ENCODE measurements at places on chromosomes 6 and 20.
A peak's percentile ranks its signal among the peaks of the same experiment; 100 is the strongest.

DNA sequence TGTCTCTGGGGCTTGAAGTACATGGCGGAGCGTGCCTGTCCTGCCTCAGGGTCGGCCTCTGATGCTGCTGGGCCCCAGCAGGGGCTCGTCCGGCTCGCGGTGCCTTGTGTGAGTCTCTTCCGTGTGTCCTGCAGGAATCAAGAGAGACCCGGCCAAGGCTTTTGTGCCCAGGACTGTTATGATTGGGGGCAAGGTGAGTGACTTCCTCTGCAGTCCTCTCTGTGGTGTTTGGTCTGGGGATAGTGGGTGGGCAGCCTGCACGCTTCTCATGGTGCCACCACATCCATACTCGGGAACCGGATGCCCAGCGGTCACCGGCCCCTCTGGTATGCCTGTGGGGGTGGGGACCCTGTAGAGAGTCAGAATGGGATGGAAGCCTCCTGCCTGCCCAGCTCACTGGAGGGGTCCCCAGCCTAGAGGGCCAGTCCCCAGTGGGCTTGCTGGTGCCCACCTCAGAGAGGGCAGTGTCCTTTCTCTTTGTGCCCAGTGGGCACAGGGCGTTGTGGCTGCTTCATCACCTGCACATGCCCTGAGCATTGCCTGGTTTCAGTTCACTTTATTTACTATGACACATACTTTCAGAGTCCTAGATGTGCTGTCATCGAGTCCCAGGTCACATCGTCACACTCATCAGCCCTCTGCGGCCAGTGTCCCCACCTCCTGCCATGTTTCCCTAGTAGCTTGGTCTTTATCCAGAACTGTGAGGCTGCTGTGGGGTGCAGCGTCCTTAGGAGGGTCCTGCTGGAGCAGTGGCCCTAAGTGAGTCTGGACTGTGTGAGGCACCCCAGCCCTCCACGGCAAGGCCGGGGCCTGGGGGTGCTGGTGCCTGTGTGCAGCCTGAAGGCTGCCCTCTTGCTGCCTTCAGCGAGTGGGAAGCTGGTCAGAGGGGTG lies 40.7 kb downstream of the PYGB start:
- no peak for DNase-seq

DNA sequence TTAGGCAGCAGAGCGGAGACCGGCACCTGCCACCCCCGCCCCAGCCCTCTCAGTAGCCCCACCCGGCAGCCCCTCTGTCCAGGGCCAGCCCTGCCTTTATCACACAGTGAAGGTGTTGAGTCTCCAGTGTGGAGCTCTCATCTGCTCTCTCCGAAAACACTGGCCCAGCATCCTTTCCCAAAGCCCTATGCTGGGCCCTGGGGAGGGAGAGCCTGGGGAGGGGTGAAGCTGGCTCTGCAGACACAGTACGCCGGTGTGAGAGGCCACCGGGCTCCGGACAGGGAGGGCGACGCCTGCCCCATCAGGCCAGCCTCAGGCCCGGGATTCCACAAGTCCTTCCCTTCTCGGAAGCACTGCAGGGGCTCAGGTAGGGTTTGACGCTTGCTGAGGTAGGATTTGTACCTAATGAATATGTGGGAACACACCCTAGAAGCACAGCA lies 186.9 kb downstream of the ERMARD start:
- DNase-seq: no peak

DNA sequence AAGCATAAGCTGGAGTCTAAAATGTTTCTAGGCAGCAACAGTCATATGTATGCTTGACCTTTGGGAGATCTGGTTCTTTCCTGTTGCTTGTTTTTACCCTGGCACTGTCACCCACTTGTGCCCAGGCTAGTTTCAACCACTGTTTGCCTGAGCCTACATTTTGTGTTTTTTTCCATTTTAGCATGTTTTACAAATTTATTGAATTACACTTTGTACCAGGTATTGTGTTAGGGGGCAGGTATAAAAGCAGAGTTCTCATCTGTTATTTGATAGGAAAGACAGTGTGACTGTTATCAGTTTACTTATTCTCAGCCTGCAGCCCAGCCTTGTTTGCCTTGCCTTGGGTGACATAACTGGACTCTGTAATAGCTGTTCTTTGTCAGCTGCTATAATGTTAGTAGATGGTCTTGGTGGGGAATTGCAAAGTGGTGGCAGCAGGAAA lies 147.0 kb downstream of the CDKAL1 start:
- DNase-seq: no peak

GRCh38 chr6:100482698-100483097 lies 18.0 kb upstream of the SIM1 start:
- no peak for DNase-seq

GRCh38 chr6:56957856-56958255 lies 2.9 kb downstream of the BEND6 start:
- no peak for DNase-seq

- DNase-seq: no peak
Observed at GRCh38 chr6:157304899-157305663, 18.2 kb downstream of the TMEM242 start.

DNA sequence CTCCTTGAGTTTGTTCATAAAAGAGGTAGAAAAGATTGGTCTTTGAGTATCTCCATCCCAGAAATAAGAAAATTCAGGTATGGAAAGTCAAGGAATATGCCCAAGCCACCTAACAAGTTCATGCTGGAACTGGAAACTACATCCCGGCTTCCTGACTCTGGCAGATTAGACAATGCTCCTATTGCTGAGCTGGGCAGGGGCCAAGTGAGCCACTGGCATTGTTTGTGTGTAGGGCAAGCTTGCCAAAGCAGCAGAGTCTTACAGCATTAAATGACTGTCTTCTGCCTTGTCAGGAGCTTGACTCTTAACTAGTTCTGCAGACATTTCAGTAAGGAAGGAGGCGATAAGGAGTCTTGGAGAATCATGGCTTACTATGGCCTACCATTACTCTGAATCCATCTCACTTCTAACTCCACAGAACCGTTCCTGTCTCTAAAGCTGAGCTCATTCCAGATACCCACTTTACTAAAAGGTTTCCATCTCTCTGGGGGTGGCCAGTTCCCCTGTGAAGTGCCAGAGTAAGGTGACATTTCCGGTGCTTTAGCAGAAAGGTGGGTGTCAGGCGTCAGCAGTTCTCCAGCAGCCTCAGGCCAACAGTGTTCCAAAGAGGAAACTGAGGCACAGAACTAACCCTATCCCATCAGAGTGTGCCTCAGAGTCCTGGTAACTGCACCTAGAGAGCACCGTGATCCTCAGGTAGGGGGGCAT lies 30.1 kb downstream of the PRDM1 start:
- DNase-seq: no peak

DNA sequence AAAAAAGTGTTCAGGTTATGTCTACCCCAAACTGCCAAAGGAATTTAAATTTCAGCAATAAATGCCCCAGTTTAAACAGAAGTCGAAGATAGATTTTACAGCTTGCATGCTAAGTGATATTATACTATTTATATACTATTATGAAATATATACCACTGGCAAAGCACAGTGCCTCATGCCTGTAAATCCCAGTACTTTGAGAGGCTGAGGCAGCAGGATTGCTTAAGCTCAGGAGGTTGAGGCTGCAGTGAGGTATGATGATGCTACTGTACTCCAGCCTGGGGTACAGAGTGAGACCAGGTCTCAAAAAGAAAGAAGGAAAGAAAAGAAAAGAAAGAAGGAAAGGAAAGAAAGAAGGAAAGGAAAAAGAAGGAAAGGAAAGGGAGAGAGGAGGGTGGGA lies 102.1 kb downstream of the MTFR2 start:
- no peak for DNase-seq

DNA sequence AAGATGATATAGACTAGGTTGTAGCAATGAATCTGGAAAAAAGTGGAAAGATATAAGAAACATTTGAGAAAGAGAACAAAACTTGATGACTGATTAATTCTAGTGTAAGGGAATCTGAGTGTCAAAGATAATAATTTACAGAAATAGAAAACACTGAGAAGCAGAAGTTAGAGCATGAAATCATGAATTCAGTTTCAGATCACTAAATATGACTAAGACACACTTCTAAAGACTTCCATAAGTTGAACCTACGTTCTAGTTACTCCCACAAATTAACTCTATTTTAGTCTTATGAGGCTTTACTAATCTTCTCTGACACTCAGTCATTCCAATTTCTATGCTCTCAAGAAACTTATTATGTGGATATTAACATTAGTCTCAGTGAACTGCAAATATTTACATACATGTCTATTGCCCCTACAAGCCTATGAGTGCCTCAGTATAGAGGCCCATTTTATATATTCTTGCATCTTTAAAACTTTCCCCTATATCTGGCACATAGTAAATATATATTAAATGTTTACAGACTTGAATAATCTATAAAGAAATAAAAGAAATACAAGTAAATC lies 30.4 kb downstream of the IBTK start:
- no peak for DNase-seq

DNA sequence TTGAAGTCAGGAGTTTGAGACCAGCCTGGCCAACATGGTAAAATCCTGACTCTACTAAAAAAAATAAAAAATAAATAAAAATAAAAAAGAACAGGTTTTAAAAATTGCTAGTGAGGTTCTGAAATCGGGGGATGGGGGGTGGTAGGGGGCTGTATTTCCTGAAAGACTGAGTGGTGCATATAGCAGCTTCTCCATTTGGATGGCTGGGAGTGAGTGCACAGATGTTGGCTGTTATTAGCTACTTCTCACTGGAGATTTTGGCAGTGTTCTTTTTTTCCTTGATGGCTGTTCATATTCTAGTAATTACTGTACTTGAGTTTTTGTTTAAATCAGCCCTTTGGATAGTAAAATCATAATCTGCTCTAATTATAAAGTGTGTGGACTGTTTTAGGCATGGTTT lies 79.8 kb downstream of the RTN4IP1 start:
- no peak for DNase-seq

- DNase-seq: no peak
Observed at GRCh38 chr20:5474646-5475550, 158.1 kb upstream of the PROKR2 start.

DNA sequence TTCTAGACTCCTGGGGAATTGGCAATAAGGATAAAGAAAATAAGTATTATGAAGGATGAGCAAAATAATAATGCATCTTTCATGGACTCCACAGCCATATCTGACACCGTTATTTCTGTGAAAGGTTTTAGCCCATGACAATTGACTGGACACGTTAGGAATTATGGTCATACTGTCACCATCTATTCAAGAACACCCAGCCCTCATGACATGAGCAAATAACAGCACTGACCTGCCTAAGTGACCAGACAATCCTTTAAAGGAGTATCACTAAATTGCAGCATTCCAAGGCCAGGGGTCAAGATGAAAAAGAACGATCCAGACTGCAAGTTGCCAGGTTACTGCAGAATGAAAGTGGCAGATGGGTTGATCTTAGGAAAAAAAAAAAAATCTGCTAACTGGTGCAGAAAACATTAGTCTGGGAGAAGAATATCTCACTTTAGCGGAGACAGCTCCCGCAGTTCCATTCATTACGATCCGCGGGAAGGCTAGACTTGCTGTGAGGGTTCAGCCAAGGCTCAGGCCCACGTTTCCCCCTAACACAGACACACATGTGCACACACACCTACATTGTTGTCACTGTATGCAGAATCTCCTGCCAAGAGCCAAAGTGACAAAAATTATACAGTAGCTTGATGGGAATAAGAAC lies 237.7 kb upstream of the AGPAT4 start:
- no peak for DNase-seq

- no peak for DNase-seq
Observed at GRCh38 chr6:56821005-56821432, 133.9 kb upstream of the BEND6 start.

- DNase-seq: no peak
Observed at GRCh38 chr6:40276141-40276540, 311.0 kb downstream of the LRFN2 start.

DNA sequence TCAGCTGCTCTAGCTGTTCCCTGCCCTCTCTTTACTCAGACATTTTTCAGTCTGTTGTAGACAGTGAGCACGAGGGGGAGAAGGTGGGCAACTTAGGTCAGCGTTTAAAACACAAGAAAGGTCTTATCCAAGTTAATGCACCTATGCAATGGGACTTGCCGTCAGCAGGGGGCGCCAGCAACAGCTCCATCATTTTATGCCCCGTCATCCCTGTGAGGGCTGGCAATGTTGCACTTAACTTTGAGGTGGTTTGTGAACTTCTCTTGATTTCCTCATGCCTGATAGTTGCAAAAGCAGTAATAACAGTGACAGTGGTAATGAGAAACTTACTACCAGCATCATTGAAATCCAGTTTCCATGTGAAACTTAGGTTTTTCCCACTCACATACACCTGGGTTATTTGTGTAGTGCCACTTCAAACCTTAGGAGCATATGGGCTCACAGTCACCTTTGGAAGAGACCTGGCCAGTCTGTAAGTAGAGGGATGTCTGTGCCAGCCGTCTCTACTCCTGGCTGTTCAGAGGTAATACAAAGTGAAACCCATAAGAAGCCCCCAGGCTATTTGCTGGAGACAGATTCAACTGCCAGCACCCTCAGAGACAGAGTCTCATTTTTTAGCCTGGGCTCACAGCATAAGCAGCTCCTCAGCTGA lies 44.9 kb upstream of the ID1 start:
- peak; percentile 63 for DNase-seq

DNA sequence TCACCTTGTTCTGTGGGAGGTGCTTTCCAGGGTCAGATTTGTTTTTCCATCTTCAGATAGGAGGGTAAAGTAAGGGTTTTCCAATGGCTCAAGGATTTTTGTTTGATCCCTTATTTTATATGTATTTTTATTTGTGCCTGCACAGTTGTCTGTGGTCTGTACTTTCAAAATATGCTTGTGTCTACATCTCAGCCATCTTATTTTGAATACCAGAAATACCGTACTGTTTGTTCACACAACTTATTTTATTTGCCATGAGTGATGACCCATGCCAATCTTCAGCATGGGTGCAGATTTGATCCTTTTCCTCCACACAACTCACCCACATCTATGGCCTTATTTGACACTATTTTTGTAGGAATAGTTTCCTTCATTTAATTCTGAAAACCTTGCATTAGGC lies 72.2 kb upstream of the PTCHD4 start:
- no peak for DNase-seq

- DNase-seq: no peak
Observed at GRCh38 chr6:35044145-35044745, 96.9 kb downstream of the TCP11 start.

DNA sequence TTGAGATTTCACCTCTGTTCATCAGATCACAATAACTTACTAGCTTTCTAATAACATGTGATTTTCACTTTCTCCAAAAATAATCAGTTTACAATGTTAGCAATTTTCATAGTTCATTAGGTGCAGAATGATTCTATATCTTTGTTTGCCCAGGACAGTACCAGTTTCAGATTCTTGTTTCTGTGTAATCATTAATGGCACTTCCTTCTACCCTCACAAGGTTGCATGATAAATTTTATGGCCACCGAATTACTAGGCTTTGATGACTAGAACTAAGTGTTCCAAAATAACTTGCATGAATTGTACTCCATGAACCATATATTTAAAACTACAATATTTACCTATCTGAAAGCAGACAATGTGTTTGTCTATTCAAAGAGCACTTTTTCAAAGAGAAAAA lies 442.3 kb downstream of the EPHA7 start:
- no peak for DNase-seq

DNA sequence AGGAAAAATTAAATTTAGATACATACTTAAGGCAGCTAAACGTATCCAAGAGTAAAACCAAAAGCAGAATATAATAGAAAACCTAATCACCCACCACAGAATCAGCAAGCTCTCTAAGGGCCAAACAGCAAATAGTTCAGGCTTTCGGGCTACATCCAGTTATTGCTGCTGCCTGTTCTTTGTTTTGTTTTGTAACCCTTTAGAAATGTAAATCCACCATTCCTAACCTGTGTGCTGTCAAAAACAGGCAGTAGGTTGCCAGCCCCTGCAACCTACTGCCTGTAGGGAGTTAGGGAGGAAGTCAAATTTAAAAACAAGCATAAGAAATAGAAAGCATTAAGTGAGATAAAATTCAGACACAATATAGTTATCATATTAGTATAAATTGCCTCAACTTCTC lies 225.9 kb downstream of the PTPRT start:
- DNase-seq: no peak

- DNase-seq: peak; percentile 51
Observed at GRCh38 chr20:51497542-51498467, 44.7 kb downstream of the NFATC2 start.
